ENCODE measurements at places on chromosomes 5 and 9. TPM values are rescaled to one million over a fixed set of nuclear protein-coding genes. Genes with fewer than 3 reads are reported as not detected.

TMEM232 gene
- 0.56 TPM for total RNA-seq

ANKRD18B gene
- total RNA-seq: 13.4 TPM

CCDC192 gene
- total RNA-seq: not detected

PCDHGA8 gene
- total RNA-seq: 2.2 TPM

FOXD4L6 gene
- total RNA-seq: not detected

ELOVL7 gene
- total RNA-seq: 0.18 TPM

ACTBL2 gene
- total RNA-seq: 1.7 TPM

NKD2 gene
- not detected for total RNA-seq

GABRA6 gene
- not detected for total RNA-seq

CDH6 gene
- total RNA-seq: 232 TPM

ARID3C gene
- total RNA-seq: not detected

KLHL3 gene
- total RNA-seq: 4.1 TPM

ITK gene
- total RNA-seq: not detected

GPR151 gene
- not detected for total RNA-seq

PROB1 gene
- under 0.01 TPM for total RNA-seq

PPP1R26 gene
- 3.8 TPM for total RNA-seq

SLC1A3 gene
- total RNA-seq: 1.3 TPM

TOR4A gene
- 9.7 TPM for total RNA-seq

ANKRD33B gene
- total RNA-seq: 2.5 TPM

GRM6 gene
- not detected for total RNA-seq

YIPF5 gene
- total RNA-seq: 172 TPM

ERP44 gene
- total RNA-seq: 16.1 TPM

BRD3OS gene
- total RNA-seq: 15.3 TPM

DNAI1 gene
- total RNA-seq: not detected

CARD9 gene
- 0.36 TPM for total RNA-seq

LOX gene
- 277 TPM for total RNA-seq

ARL14EPL gene
- not detected for total RNA-seq

SGCD gene
- 10.6 TPM for total RNA-seq

CCL27 gene
- 0.18 TPM for total RNA-seq

PCDHGA7 gene
- total RNA-seq: 3.3 TPM

GLRA1 gene
- not detected for total RNA-seq

TRAF2 gene
- 6.6 TPM for total RNA-seq

FOXD4L5 gene
- under 0.01 TPM for total RNA-seq

GPR107 gene
- total RNA-seq: 17.8 TPM

TRPM3 gene
- not detected for total RNA-seq

TAL2 gene
- not detected for total RNA-seq

URM1 gene
- 20.6 TPM for total RNA-seq

F12 gene
- total RNA-seq: 0.56 TPM

LRRC19 gene
- total RNA-seq: not detected

STK32A gene
- total RNA-seq: under 0.01 TPM
